ENCODE measurements at places on chromosomes 1 and 21.
A peak's percentile ranks its signal among the peaks of the same experiment; 100 is the strongest.

GRCh38 chr1:161987303-161987702 lies 36.4 kb downstream of the OLFML2B start:
- DNase-seq, result no peak

- no peak for DNase-seq
Observed at GRCh38 chr1:10509809-10510509, 35.2 kb downstream of the PEX14 start.

DNA sequence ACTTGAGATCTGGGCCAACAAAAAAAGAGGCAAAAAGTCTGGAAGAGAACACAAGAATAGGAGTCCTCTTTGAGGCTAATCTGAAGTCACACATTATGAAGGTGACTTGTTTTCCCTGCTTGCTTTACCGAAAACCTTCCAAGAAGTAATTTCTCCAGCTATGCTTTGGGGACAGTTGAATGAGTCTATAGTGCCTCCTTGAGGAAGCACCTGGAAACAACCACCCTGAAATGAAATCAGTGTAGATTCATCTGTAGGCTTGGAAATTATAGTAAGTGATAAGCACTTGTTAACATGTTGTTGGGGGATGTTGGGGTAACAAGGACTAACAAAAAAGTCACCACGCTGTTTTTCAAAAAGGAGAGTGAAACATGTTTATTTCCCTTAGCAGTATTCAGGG lies 23.4 kb upstream of the RPTN start:
- DNase-seq, result no peak

DNA sequence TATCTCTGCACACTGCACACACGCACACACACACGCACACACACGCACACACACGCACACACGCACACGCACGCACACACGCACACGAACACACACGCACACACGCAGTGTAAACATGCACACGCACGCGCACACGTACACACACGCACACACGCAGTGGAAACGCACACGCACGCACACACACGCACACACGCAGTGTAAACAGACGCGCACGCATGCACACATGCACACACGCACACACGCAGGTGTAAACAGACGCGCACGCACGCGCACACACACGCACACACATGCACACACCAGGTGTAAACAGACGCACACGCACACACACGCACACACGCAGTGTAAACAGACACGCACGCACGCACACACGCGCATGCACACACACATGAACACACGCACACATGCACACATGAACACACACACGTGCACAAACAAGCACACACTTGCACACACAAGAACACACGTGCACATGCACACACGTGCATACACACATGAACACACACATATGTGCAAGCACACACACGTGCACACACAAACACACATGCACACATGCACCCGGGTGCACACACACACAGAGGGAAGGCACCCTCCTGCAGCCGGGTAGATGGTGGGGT lies 45.2 kb downstream of the PRDM16 start:
- DNase-seq, result no peak

GRCh38 chr1:198686069-198686728 lies 47.4 kb downstream of the PTPRC start:
- DNase-seq, result no peak

DNA sequence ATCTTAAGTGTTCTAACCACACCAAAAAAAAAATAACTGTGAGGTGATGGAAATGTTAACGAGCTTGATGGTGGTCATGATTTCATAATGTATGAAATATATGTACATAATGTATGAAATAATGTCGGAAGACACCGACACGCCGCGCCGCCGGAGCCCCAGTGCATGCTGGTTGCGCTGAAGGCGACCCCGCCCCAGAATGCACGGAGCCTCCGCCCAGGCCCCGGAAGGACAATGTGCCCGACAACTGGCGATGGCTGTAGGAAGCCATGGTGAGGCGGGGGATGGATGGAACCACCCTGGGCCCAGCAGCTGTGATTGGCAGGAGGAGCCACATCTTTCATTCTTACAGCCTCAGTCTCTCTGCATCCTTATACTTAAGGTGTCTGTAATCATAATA lies 7.4 kb downstream of the OR2T10 start:
- DNase-seq, result no peak

GRCh38 chr1:170682169-170682568 lies 18.2 kb downstream of the PRRX1 start:
- DNase-seq, result no peak

DNA sequence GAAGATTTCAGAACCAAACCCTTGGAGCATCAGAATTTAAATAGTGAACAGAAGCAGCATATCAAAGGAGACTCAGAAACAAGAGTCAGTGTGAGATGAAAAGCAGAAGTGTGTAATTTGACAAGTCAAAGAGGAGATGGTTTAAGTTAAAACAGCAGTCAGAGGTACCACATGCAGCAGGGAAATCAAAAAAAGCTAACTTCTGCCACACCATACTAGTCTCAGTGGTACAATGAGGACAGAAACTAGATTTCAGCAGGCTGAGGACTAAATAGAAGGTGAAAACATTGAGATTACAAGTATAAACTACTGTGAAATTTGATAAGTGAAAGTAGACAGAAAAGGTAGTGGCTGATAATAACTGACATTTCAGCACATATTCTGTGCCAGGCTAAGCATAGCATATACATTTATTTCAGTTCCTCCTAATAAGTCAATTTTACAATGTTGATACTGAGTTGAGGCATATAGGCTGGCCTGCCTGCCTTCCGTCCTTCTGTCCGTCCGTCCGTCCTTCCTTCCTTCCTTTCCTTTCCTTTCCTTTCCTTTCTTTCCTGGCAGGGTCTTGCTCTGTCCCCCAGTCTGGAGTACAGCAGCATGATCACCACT lies 12.6 kb downstream of the SUCO start:
- no peak for DNase-seq

- DNase-seq, result no peak
Observed at GRCh38 chr1:70475023-70475422, 64.0 kb downstream of the CTH start.

DNA sequence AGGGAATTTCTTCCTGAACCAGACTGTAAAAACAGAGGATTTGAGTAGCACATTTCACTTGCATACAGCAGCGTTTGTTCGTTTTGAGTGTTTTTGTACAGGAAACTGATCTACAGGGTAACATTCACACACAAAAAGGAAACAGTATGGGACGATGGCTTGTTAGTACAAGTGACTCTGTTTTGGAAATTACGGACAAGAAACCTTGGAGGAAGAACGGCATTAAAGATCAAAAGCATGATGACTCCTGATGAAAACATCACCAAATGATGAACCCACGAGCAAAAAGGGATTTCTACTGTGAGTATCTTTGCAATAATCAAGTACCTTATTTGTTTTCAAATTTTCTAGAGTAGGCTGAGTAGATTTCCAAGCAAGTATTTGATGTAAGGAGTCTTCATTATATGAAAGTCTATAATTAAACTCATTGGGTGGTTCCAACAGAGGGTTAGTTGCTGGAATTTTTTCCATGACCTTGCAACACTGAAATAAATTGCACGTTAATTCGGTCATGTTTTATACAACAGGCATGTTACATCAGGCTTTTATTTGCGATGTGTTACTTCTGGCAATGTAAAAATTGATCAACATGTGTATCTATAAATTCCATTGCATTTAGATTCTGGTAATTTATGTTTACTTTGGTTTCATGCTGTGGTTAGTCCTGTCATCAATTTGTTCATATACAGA lies 76.7 kb upstream of the KCNK2 start:
- no peak for DNase-seq

DNA sequence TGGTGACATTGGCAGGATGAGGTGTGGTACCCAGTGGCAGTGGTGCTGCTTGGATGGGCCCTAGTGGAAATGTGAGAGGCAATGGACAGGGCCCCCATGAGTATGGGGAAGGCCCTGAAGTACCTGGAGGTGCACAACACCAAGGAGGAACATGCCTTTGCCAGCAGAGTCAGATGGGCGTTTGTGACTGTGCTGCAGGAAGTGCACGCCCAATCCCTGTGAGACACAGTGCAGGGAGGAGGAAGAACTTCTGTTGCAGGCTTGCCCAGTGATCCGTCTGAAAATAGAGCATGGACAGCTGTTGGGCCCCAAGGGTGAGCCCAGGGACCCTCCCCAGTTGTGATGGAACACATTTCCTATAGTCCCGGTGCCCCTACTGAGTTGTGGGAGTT lies 42.7 kb downstream of the GJA5 start:
- DNase-seq, result no peak

DNA sequence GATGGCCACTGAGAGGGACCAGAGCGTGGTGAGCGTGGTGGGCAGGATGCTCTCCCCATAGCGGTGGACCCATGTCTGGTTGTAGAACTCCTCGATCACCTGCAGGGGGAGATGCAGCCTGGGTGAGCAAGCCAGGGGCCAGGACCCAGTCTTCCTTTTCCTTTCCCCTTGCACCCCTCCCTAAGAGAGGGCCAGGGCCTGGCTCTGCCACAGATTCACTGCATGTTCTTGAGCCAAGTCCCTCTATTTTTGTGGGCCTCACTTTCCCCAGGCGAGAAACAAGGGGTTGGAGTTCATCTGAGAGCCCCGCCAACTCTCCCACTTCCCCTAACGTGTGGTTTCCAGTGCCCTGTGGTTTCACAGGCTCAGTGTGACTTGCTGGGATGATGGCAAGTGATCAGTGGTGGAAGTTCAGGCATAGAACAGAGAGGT lies 27.5 kb downstream of the SLC2A1 start:
- peak; percentile 44 for DNase-seq

DNA sequence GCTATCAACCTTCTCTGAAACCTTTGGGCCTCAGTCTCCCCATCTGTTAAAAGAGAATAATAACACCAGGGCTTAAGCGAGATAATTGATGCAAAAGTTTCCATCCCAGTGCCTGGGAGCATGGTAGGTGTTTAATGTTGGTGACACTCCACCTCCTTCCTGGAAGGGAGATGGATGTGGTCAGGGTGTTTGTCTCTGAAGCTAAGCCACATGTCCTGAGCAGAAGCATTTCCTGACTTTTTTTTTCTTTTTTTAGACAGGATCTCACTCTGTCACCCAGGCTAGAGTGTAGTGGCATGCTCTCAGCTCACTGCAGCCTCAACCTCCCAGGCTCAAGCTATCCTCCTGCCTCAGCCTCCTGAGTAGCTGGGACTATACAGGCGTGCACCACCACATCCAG lies 72.6 kb upstream of the HMGB4 start:
- no peak for DNase-seq

GRCh38 chr1:174397261-174397660 lies 50.5 kb upstream of the GPR52 start:
- DNase-seq, result no peak

- no peak for DNase-seq
Observed at GRCh38 chr21:44596068-44596725, 3.9 kb upstream of the KRTAP10-6 start.

DNA sequence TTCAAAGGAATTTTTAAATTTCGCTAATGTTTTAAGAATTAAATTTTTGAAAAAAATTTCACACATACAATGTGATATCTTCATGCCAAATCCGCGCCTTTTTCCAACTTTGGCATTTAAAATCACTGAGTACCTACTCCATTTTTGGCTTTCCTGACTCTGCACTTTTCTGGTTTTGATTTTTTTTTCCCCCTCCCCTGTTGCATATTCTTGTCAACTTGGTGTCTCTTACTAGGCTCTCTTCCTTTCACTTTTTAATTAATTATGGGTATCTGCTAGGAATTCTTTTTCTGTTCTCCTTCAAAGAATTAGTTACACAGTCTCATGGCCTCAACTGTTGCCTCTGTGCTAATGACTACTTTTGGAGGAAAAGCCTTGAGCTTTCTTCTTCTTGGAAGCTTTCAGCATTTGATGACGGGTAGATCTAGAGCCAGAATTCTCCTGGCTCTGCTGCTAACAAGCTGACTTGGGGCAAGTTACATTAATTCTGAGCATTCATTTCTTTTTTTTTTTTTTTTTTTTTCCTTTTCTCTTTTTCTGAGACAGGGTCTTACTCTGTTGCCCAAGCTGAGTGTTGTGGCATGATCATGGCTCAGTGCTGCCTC lies 1.8 kb downstream of the AGL start:
- DNase-seq, result no peak

- no peak for DNase-seq
Observed at GRCh38 chr1:6191968-6192367, 7.4 kb downstream of the RPL22 start.

DNA sequence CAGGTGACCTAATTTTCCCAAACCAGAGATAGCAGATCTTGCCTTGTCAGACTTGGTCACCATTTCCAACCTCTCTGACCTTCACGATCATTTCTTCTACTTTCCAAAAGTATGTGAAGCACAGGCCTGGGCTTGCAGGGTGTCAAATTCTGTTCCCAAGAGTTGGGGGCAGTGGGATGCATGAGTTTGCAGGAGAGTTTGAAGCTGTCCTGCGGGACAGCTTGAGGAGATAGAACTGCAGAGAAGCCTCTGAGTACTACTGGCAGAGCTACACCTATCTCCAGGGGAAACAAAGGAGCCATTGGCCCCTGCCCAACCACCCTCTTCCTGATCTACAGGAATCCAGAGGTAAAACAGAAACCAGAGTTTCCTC lies 11.3 kb downstream of the TXNIP start:
- DNase-seq, result no peak

DNA sequence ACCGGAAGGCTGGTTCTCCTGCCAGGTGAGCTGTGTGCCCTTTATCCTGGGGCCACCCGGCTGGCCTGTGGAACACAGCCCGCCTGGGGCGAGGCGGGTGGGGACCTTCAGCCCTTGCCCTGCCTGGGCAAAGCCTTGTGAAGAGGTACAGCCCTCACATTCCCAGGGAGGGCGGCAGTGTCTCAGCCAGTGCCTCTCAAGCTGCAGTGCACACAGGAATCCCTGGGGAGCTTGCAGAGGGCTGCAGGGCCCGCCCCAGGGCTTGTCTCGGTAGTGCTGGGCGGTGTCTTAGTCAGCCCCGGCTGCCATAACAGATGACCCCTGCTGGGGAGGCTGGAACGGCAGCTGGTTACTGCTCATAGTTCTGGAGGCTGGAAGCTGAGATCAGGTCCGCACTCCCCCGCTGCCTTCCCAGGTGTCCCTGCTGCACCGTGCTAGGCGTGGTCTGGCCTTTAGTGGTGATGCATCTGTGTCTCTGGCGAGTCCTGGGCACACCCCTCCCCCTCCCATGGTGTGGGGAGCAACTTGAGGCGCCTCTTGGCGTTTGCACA lies 12.6 kb downstream of the DFFB start:
- no peak for DNase-seq

- no peak for DNase-seq
Observed at GRCh38 chr1:67058242-67058641, 4.3 kb upstream of the SLC35D1 start.

GRCh38 chr1:234535218-234535617 lies 56.2 kb upstream of the TARBP1 start:
- DNase-seq, result no peak

DNA sequence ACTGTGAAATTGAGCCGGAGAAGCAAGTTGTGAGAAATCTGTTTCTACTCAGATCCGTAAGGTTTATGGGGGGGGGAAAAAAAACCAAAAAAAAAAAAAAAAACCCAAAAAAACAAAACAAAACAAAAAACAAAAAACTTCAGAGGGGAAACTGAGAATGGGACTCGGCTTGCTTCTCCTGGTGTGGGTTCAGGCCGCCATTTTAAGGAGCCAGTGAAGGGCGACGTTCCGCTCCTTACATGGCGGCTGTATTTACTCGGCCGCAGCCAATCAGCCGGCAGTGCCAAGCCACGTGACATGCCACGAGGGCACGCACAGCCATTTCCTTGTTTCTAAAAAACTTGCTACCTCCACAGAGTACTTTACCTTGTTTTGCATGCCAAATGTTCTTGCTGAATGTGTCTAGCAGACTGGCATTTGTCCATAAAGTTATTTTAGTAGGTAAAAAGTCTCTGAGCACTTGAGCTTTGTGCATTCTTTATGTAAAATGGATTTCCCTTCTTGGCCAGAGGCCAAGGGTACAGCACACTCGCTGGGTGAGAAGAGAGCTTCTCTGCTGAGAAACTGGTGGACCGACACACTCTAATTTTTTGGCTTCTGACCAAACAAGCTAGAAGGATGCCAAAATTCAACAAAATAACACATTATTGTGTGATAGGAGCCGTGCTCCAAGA lies 101.8 kb downstream of the NFIA start:
- DNase-seq, result no peak
